Stimulated activated CD8-positive, alpha-beta memory T cell treated with anti-CD3 and anti-CD28 coated beads, Interleukin-4, amount 100 ng/mL, for 1 hour (primary cell): ENCODE measurements at places on chromosomes 11 and 22.

DNA sequence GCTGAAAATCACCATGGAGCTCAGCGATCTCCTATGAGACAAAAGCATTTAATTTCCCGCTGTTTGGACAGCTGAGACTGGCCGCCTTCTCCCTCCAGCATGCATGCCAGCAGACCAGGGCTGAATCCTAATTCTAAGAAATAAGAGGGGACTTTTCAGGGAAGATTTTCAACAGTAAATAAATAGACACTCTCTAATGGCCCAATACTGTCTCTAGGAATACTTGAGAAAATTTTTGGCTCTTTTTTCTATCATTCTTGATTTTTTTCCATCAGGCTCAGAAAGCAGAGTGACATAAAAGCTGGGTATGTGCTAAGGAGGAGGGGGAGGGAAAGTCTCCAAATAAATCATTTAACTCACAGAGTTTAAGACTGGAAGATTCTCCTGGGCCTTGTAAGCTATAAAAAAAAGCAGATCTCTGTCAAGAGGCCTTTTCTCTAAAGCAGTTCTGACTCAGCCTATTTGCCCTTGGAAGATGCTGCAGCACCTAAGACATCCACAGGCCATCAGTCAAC lies 17.6 kb upstream of the SPON1 start:
- DNase-seq, result no peak

GRCh38 chr11:17391493-17392355 lies 3.3 kb upstream of the KCNJ11 start:
- no peak for DNase-seq

- no peak for DNase-seq
Observed at GRCh38 chr11:103681855-103682254, 354.6 kb upstream of the DDI1 start.

- no peak for DNase-seq
Observed at GRCh38 chr11:84396521-84396920, 1110.4 kb upstream of the CCDC90B start.

DNA sequence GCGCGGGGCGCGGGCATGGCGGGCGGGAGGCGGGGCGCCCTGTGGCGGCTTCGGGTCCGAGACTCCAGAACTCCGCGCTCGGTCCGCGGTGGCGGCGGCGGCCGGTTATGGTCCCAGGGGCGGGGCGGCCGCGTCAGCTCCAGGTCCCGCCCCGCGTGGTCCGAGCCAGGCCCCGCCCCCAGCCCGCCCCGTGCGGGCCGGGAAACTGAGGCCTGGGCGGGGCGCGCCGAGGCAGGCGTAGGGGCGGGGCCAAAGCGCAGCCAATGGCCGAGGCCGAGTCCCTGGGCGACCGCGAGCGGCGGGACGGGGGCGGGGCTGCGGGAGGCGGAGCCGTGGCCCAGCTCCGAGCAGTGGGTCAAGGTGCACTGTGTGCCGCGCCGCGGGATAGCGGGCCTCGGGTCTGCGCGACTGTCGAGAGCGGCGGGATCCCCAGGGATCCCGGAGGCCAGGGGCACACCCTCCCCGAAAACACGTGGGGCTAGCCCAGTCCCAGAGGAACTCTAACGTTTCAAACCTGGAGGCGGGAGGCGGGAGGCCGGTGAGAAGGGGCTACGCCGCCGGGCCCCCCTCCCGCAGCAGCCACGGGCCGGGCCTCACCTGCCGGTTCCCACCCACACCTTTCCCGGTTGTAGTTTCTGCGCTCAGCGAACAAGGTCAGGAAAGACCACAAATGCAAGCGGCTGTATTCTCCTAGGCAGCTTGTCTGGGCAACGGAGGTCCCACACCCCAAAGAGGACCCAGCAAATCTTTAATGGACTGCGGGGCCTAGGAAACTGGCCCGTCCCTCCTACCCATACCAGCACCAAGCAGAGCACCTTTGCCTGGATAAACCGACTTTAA lies at the start of gene SLC25A1:
TSS of gene SLC25A1 (minus strand) at position 80 of the 840 bp plus-strand sequence. CDS start at position 17, 63 bp downstream.
- peak; percentile 55 for DNase-seq

GRCh38 chr11:102295045-102295444 lies 22.2 kb upstream of the BIRC3 start:
- DNase-seq, result no peak

DNA sequence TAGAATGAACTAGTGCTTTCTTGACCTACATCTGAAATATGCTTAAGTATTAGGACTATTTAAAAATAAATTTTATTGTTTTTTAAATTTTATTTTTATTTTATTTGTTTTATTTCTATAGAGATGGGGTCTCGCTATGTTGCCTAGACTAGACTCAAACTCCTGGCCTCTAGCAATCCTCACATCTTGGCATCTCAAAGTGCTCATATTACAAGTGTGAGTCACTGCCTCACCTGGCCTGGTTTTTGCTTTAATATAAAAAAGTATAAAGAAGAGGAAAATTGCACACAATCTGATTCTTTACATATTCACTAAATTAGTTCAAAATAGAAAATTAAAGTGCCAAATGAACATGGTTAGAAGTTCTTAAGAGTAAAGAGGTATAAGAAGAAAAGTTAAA lies 37.5 kb downstream of the HEPHL1 start:
- DNase-seq, result no peak

DNA sequence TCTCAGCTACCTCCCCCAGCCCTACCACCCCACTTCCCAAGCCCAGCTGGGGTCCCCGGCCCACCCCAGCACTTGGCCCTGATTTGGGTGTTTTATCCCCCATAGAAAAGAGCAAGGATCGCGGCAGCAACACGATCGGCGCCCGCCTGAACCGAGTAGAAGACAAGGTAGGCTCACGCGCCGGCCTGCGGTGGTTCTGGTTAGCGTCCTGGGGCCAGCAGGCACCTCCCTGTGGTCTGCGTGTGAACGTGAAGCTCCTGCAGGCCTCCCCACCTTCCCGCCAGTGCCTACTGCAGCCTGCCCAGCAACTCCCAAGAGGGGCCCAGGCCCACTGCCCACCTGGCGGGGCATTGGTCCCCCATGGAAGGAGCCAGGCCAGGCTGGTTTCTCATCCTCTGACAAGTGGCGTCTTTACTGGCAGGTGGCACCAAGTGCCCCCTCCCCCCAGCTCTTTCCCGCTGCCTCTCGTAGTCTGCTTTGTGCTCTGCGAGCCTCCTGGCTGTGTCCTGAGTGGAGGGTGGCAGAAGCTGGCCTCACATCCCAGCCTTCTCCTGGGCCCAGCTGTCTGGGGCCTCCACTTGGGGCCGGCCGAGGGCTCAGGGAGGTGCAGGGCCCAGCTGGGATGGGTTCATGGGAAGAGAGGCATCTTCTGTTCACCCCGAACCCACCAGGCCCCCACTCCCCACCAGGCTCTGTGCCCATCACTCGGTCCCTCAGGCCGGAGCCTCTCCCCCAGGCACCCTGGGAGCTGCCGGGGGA lies 78.3 kb upstream of the KCNQ1OT1 start:
- no peak for DNase-seq

DNA sequence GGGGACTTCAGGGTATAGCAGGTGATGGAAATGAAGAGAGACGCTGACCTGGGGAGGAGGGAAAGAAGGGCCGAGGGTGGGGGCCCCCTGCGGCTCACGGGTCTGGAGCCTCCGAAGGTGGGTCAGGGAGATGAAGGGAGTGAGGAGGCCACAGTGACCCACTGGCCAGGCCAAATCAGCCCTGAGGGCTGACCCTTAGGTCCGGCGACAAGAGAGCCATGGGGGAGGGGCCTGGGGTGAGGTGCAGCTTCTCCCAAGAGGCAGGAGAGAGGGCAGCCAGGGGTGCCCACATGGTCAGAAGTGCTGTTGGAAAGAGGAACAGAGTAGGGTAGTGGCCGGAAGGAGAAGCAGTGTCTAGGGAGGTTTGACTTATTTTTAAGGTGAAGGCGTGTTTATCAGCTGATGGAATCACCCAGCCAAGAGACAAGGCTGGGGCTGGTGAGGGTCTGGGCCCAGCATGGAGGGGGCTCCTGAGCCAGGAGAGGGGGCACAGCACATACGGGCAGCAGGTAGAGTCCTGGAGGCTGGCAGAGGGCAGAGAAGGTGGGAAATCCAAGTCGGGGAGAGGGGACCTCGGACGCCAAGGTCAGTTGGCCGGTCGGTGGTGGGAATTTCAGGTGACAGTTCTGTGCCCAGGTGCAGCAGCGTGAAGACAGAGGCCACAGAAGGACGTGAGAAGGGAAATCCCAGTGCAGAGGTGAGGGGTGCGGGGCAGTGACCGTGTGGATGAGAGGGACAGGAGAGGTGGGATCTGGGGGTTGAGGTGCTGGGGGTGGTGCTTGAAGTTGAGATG lies 49.0 kb downstream of the LINC01488 start:
- no peak for DNase-seq
